ENCODE measurements at places on chromosomes 3 and 15.

GRCh38 chr15:82812994-82813393 is 3.6 kb downstream of the WHAMM start:
- no peak for DNase-seq

DNA sequence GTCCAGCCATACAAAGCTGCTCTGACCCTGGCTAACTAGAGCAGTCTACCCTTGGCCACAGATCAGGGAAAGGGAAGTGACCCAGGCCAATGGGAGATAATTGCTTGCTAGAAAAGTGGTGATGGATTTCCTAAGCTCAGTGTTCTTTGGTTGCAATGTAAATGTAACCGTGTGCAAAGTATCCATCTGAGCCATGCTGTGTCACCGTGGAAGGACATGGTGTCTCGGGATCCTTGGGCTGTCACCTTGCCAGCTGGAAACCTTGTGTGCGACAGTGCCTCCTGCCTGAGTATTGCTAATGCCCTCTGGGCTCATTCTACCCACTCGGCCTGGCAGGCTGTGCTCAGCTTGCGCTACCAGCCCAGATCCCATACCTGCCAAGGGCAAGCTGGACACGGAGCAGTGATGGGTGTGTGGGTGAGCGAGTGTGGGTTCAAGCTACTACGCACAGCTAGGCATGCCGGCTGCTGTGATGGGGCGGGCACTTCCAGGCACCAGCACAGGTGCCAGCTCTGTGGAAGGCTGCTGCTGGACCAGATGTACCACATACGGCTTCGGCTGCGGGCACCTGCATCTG is 10.7 kb upstream of the SIAH2 start:
- no peak for DNase-seq

DNA sequence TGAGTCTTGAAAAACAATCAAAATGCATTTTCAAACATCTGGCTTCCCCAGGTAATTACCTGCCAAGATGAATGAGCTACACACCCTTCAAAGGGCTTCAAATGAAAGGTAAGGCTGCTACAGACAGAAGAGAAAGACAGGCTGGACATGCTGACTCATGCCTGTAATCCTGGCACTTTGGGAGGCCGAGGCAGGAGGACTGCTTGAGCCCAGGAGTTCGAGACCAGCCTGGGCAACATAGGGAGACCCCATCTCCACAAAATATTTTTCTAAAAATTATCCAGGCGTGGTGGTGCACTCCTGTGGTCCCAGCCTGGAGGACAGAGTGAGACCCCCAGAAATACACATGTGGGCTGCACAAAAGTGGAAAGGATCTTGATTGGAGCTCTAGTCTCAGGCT is 14.5 kb upstream of the ZFYVE19 start:
- DNase-seq, result no peak

DNA sequence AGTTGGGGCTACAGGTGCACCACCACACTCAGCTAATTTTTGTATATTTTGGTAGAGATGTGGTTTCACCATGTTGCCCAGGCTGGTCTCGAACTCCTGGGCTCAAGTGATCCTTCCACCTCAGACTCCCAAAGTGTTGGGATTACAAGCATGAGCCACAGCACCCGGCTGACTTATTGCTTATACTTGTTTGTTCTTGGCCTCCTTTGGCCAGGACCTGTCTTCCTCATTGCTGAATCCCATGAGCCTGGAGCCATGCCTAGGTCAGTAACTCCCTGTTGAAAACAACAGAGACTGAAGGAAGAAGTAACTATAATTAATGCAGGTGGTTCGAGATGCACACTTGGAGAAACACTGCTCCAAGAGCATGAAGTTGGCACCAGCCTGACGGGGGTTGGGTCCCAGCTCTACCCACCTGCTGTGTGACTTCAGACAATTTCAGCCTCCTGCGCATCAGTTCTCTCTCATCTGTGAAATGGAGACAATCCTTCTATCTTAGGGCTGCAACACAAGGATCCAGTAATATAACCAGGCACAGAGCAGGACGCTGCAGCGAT is 38.9 kb downstream of the CPN2 start:
- DNase-seq, result no peak

- no peak for DNase-seq
These were observed 150.0 kb upstream of the CHL1 start for GRCh38 chr3:46576-46975.

GRCh38 chr3:149080011-149080698 is 6.2 kb downstream of the HLTF start:
- no peak for DNase-seq

DNA sequence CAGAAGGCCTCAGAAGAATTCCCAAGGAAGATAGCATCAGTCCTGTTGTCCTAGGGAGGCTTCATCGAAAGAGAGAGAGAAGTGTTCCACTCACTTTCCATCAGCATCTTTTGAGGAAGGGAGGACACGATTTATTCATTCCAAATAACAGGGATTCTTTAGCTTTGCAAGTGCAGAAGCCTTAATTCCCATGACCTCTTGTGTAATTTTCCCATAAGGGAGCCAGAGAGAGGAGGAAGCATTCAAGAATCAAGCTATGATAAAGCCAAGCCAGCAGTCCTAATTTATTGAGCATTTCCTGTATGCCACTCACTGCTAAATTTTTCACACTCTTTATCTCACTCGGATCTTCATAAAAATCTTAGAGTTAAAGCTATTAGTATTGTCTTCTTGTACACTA is 169.7 kb upstream of the MITF start:
- no peak for DNase-seq

GRCh38 chr3:142987707-142988106 is 13.7 kb upstream of the U2SURP start:
- peak; percentile 27 for DNase-seq

DNA sequence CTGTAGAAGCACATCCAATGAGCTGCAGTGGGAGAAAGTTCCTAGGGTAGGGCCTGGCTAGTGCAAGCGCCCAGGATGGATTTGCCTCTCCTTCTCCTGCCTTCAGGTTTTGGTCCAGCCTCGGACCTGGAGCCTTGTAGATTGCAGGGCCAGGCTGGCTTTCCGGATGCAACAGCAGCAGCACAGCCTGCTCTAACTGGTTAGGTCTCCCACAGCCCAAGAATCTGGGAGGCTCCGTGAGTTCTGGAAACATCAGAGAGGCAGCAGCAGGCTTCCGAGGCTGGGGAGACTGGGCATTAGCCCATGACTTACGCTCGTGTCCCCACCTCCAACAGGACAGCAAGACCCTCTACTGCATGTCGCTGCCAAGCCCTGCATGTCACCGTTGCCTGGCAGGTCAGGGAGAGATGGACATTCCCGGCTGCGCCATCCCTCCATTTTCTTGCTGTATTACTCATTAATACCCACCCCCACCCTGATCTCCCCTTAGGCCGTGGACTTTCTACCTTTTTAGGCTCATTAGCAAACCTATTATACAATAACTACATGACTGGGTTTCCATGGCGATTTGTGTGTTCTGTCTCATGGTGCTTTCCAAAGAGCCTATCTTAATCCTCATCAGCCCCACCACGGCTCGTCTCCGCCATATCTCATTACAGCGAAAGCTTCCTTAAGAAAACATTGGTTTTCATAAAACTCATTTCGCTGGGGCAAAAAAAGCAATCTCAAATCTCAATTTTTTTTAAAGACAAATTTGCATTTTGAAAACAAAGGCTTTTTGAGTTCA is 40.9 kb upstream of the RGMA start:
- no peak for DNase-seq

- DNase-seq, result no peak
These were observed 724.9 kb downstream of the NSUN3 start for GRCh38 chr3:94787734-94788270.

DNA sequence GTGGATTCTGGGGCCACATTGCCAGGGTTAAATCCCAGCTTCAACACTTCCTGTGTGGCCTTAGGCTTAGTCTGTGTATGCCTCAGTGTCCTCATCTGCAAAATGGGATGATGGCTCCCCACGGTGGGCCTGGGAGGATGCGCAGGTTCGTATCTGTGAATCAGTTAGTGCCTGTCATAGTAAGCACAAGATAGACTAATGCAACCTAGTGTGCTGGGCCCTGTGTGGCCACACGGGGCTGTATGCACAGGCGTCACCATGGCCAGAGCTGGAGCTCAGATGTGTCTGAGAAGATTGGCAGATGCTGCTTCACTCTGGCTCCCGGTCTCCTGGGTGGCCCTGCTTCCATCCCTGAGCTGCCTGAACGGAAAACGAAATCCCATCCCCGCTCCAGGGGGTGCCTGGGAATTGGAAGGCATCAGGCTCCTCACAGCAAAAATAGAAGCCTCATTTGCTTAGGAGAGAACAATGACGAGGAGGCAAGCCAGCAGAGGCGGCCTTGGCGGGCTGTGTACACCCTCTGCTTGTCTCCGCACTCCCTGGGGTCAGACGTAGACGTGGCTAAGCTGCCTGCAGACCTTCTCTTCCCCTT is 103.6 kb downstream of the APBA2 start:
- no peak for DNase-seq

DNA sequence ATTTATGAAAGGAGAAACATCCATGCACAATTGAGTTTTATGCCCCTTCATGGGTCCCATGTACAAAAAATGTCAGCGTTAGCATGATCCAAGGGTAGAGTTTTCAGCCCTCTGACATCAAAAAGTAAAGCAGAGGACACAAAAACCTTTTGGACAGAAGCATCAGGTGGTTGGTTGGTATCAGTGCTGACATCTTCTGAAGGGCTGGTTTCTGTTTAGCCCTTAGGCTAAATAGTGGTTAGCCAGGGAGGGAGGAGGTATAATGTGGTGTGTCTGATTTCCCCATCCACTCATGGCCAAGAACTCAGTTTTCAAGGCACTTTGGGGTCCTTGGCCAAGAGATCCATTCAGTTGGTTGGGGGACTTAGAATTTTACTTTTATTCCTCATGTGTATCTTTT is 16.5 kb downstream of the CCDC66 start:
- no peak for DNase-seq

GRCh38 chr3:50985893-50986292 is 311.2 kb downstream of the DOCK3 start:
- no peak for DNase-seq

GRCh38 chr3:96814651-96815567 is 515 bp downstream of the EPHA6 start:
- no peak for DNase-seq

- DNase-seq, result no peak
These were observed 769 bp upstream of the CSPG4 start for GRCh38 chr15:75713338-75713895.

DNA sequence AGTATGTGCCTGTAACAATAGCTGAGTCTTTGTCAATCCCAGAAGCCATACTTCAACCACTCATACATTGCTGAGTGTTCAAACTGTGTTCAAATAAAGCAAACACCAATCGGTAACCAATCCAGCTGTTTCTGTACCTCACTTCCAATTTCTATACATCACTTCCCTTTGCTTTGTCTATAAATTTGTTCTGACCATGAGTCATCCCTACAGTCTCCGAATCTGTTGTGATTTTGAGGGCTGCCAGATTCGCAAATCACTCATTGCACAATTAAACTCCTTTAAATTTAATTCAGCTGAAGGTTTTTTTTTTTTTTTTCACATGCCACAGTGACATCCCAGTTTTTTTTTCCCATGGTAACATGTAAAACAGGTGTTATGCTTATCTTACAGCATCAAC is 870.3 kb downstream of the NAALADL2 start:
- DNase-seq, result no peak

DNA sequence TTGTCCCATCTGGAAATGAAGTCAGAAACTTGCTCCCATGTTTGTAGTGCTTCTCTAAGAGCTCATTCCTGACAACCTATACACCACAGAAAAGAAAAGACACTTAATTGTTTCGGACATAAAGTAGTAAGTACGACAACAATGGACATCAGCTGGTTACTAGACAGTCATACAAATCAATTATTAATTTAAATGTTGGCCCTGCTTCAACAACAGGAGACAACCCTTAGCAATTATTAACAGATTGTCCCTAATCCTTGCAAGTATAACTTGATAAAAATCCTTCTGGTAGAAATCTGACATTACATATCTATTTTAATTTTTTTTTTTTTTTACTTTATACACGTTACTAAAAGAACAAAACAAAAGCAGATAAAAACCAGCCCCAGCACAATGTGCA is 29.8 kb downstream of the ERICH6 start:
- no peak for DNase-seq

- no peak for DNase-seq
These were observed 97.6 kb upstream of the GAP43 start for GRCh38 chr3:115525731-115526130.

GRCh38 chr3:172517859-172518466 is 5.3 kb downstream of the TNFSF10 start:
- no peak for DNase-seq

Data from GM06990 (cell line).